ENCODE measurements at places on chromosomes 6 and 20.

- DNase-seq = no peak
These were observed 77.4 kb upstream of the TMEM170B start for GRCh38 chr6:11460001-11460668.

DNA sequence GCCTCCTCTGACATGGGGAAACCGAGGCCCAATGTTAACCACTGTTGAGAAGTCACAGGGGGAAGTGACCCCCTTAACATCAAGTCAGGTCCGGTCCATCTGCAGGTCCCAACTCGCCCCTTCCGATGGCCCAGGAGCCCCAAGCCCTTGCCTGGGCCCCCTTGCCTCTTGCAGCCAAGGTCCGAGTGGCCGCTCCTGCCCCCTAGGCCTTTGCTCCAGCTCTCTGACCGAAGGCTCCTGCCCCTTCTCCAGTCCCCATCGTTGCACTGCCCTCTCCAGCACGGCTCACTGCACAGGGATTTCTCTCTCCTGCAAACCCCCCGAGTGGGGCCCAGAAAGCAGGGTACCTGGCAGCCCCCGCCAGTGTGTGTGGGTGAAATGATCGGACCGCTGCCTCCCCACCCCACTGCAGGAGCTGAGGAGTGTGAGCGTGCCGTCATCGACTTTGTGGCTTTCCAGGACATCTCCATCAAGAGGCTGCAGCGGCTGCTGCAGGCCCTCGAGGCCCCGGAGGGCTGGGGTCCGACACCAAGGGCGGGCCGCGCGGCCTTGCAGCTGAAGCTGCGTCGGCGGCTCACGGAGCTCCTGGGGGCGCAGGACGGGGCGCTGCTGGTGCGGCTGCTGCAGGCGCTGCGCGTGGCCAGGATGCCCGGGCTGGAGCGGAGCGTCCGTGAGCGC, 1.6 kb downstream of the TNFRSF6B start:
- DNase-seq = no peak

GRCh38 chr6:156807795-156808194, 30.6 kb downstream of the ARID1B start:
- DNase-seq = no peak

DNA sequence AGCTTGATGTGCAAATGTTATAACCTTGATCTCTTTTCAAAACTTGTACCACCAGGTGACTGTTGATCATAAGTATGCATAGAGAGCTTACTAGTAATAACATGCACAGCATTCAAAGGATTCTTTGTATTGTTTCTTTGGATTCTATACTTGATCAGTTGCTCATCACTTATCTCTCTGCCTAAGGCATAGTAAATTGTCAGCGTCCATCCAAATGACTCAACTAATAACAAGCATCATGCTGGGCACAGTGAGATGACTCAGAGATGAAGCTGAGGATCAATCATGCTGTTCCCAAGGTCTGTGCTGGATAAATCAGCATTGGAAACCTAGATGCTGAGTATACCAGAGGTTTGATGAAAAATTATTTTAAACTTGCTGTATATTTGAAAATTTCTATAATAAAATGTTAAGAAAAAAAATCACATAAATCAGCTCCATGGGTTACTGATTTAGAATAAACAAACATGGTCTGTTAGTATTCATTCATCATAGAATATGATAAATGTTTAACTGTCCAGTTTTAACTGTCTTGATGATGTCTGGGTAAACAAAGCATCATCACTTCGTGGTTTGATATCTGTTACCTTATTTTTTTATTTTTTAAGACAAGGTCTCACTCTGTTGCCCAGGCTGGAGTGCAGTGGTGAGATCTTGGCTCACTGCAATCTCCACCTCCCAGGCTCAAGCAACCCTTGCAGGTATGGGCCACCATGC, 45.6 kb upstream of the SGK1 start:
- DNase-seq = no peak

GRCh38 chr6:22917344-22917743, 348.0 kb downstream of the HDGFL1 start:
- no peak for DNase-seq

DNA sequence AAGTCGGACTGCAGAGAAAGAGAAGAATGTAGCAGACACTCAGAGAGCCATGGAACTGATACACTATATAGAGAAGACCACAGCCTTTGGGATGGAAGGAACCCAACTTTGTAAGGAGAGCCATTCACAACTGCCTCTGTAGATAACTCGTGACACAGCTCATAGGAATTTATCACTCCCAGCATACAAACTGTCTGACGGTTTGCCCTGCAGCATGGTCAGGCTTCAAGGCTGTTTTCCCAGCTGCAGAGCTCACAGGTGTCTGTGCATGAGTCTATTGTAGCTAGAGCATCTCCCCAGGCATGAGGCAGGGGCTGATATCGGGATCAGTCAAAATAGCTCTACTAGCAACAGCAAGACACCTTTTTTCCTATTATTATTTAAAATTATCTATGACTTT, 130.5 kb upstream of the DTNBP1 start:
- no peak for DNase-seq

DNA sequence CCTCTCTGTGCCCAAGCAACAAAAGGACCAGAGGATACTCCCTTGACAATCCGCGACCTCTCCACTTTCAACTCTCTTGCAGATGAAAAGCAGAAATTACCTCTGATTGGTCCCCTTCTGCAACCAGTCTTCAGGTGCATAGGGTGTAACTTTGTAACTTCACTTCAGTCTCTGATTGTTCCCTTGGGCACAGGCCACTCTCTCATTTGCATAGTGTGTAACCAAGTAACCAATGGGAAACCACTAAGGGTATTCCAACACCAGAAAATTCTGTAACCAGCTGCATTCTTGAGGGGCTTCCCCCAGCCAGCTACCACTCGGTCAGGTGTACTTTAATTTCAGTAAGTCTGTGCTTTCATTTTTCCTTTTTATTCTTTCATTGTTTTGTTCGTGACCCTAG, 4.4 kb upstream of the RAET1L start:
- DNase-seq = no peak

GRCh38 chr20:51394706-51395105, 147.8 kb downstream of the NFATC2 start:
- no peak for DNase-seq

DNA sequence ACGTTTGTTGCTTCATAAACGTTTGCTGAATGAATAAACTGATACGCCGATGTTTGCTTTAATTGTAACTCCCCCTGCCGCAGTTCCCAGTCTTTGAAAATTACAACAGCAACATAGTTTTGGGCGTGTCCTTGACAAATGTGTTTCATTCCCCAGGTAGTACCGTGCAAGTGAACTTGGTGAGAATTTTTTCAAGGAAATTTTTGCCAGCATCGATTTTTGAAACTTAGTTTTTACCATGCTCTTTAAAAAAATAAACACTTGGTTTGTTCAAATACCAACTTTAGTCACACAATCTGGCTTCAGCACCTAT, 60.1 kb downstream of the FAM217A start:
- no peak for DNase-seq

DNA sequence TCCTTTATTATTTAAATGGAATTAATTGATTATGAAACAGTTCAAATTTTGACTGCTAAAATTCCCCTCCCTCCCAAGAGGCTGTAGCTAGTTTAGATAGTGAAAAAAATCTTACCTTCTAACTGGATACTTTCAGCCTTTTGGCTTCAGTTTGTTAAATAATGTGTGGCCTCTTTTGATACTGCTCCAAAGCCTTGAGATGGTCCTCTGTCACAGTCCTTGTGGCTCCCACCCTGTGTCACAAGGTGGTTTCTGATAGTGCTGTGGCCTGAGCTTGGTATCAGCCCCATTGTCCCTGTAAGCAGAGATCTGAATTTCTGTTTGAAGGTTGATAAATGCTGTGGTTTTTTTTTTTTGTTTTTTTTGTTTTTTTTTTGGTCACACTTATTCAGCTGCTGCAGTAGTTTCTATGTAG, 20.8 kb downstream of the PANK2 start:
- no peak for DNase-seq

- DNase-seq = no peak
These were observed 121.3 kb upstream of the PHACTR1 start for GRCh38 chr6:12595161-12595811.

GRCh38 chr20:6953611-6954010, 186.1 kb downstream of the BMP2 start:
- no peak for DNase-seq

DNA sequence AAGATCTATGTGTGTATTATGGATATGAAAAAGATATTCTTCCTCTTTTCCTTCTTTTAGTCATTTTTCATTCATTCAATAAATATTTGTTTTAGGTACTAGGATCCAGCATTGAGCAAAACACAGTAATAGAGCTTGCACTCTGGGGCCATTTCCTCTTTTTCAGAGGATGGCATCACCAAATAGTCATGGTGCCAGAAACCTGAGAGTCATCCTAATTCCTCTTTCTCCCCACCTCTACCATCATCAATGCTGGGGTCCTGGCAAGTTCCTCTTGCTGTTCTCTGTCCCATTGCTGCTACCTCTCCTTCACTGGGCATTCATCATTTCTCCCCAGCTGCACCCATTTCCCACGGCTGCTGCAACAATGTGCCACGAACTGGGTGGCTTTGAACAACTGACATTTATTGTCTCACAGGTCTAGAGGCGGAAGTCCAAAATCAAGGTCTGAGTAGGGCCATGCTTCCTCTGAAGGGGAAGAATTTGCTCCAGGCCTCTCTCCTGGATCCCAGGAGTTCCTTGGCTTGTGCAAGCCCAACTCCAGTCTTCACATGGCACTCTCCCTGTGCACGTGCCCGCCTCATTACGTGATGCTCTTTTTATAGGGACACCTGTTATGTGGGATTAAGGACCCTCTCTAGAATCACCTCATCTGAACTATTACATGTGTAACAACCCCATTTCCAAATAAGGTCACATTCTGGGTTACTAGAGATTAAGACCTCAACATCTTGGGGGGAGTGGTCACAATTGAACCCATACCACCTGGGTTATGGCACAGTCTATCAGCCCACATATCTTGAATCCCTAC, 9.5 kb upstream of the IGF2R start:
- DNase-seq = no peak

DNA sequence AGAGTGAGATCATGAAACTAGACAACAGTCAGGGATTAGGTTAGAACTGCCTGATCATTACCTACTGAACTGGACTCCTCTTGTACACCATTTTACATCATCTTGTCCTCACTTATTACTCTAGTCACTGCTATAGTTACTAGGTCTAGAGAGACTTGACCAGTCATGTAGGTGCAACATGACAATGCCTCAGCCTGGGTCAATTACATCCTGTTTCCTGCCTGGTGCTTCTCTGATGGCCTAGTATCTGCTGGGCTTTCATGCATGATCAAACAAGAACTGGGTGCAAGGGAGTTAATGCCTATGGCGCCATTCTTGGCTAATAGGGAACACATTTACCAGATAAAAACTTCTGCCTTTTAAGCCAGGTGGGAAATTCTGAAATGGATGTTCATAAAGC, 39.2 kb upstream of the MMS22L start:
- DNase-seq = no peak

DNA sequence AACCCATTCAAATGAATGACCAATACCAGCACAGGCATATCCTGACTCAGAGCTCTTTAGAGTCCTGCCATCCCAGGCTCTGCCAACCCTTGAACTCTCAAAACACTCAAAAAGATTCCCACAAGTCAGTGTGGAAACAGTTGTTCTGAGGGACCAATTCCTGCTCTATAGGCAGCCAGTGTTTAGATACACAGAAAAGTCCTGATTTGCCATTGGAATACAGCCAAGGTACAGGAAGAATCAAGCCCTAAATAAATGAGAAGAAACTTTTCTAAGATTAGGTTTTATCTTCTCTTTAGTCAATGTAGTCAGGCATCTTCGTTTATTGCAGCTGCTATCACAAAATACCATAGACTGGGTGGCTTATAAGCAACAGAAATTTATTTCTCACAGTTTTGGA, 626.8 kb upstream of the ARID1B start:
- no peak for DNase-seq

- no peak for DNase-seq
These were observed 28.9 kb upstream of the SCGN start for GRCh38 chr6:25623065-25623464.

- DNase-seq = no peak
These were observed 129.8 kb downstream of the COL12A1 start for GRCh38 chr6:75076009-75076408.

DNA sequence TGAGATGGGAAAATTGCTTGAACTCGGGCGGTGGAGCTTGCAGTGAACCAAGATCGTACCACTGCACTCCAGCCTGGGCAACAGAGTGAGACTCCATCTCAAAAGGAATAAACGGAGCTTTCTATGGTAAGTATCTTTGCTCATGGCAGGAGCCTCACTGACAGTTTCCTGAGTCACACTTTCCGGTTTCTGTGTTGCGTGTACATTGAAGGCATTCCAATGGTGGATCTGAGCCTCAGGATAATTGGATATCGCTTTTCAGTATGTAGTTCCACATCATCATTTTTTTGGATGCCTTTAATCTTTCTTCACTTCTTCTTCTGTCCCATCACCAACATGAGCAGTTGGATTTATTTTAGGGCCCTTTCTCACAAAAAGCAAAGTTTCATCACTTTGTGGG, 28.6 kb upstream of the GTSF1L start:
- no peak for DNase-seq

DNA sequence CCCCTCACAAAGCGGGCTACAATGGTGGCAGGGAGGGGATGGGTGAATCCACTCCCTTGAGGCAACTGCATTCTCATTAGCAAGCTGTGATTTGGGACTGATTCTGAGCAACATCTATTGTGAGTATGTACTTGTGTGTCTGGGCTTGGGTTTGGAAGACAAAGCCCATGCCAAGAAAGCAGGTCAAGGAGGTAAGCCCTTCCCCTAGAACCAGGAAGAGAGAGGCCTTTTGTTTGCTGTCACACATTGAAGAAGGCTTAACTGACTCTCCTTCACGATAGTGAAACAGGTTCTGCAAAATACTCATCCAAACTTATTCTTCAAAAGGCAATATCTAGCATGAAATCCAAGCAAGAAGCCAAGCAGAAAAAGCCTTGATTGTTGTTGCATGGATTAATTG, 403.1 kb upstream of the ID4 start:
- no peak for DNase-seq

GRCh38 chr6:108955329-108955949, 107.2 kb downstream of the ARMC2 start:
- DNase-seq = no peak

DNA sequence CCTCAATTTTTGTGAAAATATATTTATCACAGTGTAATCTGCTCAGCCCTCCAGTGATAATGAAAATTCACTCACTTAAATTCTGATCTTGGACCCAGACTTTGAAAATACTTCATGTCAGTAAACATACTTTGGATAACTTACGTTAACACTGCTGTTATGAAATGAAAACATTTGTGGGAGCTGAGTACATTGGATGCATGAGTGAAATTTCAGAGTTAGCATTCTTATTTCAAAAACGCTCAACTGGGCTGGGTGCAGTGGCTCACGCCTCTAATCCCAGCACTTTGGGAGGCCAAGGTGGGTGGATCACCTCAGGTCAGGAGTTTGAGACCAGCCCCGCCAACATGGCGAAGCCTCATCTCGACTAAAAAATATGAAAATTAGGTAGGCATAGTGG, 196.4 kb downstream of the UTRN start:
- no peak for DNase-seq

- DNase-seq = no peak
These were observed 213.5 kb upstream of the PDE10A start for GRCh38 chr6:165876588-165876987.
